ENCODE measurements at places on chromosomes 5 and 9.
A peak's percentile ranks its signal among the peaks of the same experiment; 100 is the strongest.

DNA sequence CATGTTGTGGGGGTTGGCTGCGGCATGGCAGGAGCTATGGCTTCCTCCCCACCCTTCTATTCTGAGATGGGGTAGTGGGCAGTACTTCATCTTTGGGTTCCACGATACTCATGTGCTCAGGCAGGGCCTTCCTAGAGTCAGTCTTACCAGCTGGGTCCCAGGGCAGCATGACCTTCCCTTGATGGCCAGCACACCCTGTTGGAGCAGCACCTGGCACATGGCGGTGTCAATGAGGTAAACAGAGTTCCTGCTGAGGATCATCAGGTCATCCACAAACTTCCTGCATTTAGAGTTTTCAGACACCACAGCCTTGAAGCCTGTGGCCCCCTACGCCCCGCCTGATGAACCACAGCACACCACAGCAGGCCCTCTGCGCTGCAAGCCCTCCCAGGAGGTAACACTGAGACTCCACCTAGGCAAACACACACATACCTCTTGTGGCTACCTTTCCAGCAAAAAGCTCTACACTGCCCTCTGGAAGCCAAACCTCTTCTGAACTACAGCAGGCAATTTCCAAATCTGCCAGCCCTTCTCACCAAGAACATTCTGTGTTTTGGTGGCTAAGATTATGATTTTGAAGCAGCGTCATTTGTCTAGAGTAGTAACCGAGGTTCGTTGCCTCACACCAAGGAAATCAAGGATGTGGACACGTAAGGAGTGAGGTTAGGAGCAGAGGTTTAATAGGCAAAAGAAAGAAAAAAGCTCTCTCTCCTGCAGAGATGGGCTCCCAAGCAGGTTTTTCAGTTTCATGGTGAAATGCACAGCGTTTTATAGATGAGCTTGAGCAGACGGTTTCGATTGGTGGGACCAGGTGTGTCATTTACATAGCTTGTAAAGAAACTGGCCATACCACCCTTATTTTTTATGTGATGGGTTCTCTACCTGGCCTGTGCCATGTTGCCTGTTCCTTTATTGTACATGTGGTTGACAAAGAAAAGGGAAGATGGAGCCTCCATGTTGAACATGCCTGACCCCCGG, 20.3 kb upstream of the TMEM174 start:
- no peak for DNase-seq

DNA sequence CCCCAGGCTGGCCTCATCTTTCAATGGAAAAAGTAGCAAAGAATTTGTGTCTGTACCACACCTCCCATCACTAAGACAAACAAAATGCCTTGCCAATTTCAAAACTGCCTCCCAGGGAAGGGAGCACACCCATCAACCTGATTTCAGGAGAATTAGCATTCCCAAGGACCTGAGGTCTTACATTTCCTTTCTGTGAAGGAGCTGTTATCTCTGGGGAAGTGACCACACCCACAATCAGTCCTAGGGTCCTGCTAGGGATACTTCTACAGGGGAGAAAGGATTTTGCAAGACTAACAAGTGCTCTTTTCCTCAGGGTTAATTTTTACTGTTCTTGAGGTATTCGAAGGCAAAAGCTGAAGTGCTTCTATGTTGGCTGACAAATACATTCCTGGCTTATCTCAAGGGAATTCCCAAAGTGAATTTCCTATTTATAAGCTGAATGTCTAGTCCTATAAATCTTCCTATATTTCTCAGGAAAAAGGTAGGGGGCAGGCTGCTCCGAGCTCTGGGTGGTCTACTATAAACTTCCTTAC, 97.4 kb upstream of the ITGA1 start:
- DNase-seq, result no peak

GRCh38 chr5:24491490-24491889, 153.3 kb downstream of the CDH10 start:
- no peak for DNase-seq

- DNase-seq, result no peak
Observed at GRCh38 chr5:118552146-118552545, 436.2 kb downstream of the DTWD2 start.

DNA sequence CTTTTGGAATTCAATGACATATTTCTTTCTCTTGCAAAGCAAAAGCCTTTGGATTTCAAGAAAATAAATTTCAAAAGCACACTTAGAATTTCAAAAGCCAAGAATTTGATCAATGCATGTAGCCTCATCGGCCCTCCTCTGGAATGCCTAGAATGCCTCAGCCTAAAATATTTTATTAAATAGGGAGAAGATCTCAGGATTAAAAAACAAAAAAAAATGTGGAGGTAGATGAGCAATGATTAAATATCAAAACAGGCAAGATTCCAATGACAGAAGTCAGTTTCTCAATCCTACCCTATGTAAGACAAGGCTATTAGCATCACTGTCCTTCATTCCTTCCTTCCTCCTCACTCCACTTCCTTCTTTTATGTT, 169.0 kb downstream of the CDH6 start:
- no peak for DNase-seq

DNA sequence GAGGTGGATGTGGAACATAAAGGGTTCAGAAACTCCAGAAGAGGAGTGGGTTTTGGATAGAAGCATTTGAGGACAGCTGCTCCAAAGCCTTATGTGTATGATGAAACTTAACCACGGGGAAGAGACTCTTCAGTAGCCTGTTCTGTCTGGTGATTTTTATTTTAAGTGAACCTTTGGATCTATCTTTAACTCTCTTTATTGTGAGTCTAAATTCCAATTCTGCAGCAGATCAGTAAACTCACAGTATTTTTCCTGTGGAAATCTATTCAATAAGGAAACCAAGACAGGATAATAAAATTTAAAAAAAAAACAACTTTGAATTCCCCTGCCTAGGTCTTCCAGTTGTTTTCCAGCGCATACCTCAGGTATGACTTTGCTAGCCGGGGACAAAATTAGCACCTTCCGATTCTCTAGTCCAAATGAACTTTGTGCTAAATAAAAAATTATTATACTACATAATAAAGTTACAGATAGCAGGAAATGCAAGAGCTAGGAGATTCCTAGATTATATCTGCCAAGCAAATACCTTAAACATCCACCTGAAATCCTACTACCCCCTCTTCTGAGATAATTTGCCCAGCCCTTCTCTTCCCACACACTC, 101.9 kb downstream of the NLN start:
- no peak for DNase-seq

- no peak for DNase-seq
Observed at GRCh38 chr5:138824516-138824915, 50.6 kb downstream of the LRRTM2 start.

DNA sequence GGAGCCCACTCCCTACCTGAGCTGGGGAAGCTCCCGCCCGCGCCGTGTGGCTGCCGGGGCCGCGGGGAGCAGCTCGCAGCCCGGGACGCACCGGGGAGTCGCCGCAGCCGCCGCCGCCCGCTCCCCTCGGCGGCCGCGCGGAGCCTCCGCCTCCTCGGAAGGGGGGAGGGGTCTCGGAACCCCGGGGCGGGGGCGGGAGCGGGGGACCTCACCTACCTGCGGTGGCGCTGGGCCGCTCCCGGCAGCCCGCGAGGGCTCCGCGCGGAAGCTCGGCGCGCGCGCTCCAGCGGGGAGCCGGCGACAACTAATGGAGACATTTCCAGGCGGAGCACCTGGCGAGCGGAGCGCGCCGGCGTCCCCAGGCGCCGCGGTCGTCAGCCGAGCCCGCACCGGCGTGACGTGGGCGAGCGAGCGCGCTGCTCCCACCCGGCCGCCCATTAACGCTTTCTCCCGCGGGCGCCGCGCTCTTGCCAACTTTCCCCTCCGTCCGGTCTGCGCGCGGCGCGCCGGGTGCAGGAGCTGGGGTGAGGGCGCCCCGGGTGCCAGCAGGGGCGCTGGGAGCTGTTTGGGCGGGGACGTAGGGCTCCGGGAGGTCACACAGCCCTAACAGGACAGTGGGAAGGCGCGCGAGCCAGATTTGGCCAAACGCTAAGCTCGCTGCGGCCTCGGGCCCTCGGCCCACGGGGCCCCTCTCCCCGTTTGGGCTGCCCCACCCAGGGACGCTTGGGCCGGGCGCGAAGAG, 4.3 kb upstream of the IRX4 start:
- DNase-seq, result no peak

GRCh38 chr9:96413302-96414221, 4.6 kb downstream of the ZNF367 start:
- DNase-seq, result peak; percentile 69

GRCh38 chr5:56569076-56569475, 246.3 kb upstream of the MAP3K1 start:
- DNase-seq, result no peak

GRCh38 chr9:131583836-131584555, 38.7 kb downstream of the PRRT1B start:
- DNase-seq, result no peak

DNA sequence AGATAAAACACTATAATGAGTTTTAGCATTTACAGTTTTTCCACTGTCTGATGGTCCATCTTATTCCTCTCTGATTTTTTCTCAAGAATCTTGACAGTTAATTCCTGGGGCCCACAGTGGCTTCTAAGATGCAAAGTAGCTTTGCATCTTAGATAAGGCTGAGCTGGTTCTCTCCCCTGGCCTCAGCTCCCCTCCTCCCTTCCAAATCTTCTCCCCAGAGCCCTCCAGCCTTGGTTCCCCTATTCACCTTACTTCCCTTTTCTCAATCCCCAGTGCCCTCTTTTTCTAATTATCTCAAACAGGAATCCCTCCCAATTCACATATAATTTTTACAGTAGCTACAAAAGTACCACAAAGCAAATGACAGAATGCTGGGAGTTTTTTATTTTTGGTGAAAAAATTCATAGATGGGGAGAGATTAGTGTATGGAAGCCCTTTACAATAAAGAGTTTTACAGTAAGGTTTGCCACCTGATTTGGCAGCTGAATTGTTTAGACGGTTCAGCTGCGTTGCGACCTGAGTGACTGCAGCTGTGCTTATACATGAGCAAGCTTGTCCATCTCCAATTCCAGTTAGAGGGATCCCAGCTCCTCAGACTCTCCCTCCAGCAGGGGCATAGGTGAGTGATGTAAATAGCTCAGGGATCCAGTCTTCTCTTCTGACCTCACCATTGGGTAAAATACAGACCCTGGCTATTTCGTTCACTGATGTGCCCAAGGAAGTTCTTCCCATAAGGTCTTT, 51.4 kb upstream of the CKMT2 start:
- no peak for DNase-seq

DNA sequence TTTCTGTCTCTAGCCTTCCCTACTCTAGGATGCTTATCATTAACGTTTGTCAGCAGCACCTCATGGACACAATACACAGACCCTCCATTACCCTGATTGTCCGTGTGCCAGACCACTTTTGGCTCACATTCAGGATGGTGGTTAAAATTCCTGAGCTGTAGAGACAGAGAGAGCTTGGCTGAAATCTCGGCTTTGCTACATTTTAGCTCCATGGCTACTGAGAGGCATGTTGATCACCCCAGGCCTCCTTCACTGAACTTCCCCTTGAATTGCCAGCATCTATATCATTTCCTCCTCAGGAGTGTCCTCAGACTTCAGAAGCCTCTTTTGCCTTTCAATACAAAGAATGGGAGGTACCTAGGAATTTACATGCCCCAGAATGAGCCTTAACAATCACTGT, 104.7 kb upstream of the ISL1 start:
- no peak for DNase-seq

Measured in activated effector memory CD4-positive, alpha-beta T cell treated with anti-CD3 and anti-CD28 coated beads, Interleukin-2, amount 50 U/mL, for 16 hours (primary cell).